T1000 (cell line): ENCODE measurements at places on chromosomes 3 and 15.

- DNase-seq, result no peak
Measured at GRCh38 chr15:72964542-72964941, 87.7 kb upstream of the NEO1 start.

DNA sequence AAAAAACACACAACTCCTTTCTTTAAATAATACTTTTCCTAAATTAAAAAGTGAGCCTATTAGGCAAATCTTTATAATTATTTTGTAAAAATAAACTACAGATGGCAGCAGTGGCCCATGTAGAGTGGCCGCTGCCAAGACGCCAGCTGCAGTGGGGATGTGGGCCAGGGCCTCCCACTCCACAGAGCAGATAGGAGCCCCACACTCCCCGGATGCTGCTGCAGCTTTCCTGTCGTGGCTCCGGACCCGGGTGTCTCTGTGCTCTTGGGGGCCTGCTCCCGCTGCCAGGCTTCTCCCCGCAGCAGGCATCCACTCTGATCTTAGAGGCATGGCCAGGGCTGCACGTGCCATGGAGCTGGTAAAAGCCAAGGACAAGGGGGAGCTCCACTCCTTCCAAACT, 67.5 kb downstream of the PROS1 start:
- no peak for DNase-seq

DNA sequence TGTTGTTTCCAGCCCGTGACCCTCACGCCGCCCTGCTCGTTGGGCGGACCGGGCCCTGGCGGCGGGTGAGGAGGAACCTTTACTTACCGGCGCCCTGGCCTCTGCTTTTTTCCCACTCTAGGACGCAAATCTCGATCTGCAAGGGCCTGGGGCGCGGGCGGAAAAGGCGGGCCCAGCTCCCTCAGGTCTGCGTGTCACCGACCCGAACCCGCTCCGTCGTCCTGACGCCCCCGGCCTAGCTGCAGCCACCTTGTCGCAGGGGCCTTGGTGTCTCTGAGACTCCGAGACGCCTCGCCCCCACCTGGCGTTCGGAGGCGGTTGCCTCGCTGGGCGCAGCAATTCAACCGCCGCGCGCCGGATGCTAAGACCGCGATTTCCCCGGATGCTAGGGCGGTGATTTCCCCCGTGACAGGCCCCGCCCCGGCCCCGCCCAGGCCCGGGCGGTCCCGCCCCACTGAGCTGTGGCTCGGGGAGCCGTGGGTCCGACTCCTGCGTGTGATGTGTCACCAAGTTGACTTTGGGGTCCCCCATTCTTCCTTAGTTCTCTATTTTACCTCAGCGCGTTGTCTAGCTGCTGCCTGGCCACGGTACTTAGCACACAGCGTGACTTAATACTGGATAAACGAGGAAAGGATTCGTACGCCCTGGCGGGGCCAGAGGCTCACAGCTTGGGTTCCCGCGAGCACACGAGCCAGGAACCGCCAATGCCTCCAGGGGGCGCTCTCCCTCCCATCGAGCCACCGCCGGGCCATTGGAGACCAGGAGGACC, at the start of gene RPL39L:
Gene RPL39L, minus strand, starts transcription at position 371 of the 769 bp plus-strand sequence. CDS start 18,196 bp downstream, outside the sequence.
- peak; percentile 77 for DNase-seq

- no peak for DNase-seq
Measured at GRCh38 chr3:46672349-46672695, 21.2 kb downstream of the ALS2CL start.

DNA sequence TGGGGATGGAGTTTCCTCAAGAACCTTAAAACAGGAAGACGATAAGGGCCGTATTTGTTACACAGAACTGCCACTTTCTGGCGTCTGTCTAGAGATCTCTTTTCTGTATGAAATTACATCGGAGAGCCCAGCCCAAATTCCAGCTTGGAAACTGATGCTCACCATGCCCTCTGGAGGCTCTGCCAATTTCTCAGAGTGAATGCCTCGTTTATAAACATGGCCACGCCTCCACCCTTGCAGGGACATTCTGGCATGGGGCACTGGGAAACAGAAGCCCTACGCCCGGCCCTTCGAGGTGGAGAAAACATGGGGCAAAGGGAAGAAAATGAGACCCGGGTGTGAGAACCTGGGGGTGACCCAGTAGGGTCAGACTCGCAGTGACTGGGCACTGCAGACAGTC, 53.4 kb upstream of the SEC13 start:
- DNase-seq, result no peak

DNA sequence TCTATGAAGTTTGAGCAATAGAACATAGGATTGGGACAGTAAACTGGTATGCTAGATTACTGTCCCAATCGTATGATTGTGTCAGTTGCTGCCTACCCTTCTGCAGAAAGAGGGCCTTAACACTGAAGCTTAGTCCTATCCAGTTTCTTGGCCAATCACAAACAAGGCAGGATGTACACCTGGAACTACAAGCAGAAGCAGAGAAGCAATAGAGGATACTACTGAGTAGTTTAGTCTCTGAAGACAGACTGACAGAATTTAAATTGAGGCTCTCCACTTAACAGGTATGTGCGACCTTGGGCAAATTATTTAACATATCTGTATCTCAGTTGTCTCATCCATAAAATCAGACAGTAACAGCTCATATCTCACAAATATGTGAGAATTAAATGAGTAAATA, 85.0 kb downstream of the ZNF280D start:
- no peak for DNase-seq

- no peak for DNase-seq
Measured at GRCh38 chr3:85030052-85030451, 71.3 kb downstream of the CADM2 start.

- no peak for DNase-seq
Measured at GRCh38 chr15:74394090-74394846, 26.8 kb upstream of the CYP11A1 start.
